ENCODE measurements at places on chromosomes 4 and X. TPM values are rescaled to one million over a fixed set of nuclear protein-coding genes. Genes with fewer than 3 reads are reported as not detected.

The ODAM gene
- not detected for total RNA-seq

The UTP3 gene
- total RNA-seq = 43.2 TPM

The PF4V1 gene
- not detected for total RNA-seq

The ENPP6 gene
- not detected for total RNA-seq

The FOXR2 gene
- not detected for total RNA-seq

The HERC5 gene
- 18.6 TPM for total RNA-seq

The ZC4H2 gene
- total RNA-seq = 8.2 TPM

The PAGE4 gene
- total RNA-seq = not detected

GRCh38 chrX:9955506-9955905 lies 11.7 kb upstream of the CLDN34 start:
- DNase-seq = no peak

GRCh38 chr4:88054901-88055300 lies 47.5 kb downstream of the PKD2 start:
- no peak for DNase-seq

DNA sequence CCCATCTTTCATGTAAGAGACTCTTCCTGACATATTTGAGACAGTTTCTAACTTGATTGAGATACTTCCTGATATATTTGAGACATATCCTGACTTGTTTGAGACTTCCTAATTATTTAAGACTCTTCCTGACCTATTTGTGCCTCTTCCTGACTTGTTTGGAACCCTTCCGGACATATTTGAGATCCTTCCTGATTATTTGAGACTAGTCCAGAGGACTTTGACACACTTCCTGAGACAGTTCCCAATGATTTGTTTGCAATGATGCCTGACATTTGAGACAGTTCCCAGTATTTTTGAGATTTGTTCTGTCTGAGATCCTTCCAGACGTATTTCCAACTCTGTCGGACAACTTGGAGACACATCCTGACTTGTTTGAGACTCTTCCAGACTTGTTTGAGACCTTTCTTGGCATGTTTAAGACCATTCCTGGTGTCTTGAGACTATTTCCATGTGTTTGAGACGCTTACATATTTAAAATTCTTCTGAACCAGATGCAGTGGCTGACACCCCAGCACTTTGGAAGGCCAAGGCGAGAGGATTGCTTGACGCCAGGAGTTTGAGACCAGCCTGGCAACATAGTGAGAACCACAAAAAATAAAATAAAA lies 118.9 kb upstream of the USP9X start:
- DNase-seq = no peak

DNA sequence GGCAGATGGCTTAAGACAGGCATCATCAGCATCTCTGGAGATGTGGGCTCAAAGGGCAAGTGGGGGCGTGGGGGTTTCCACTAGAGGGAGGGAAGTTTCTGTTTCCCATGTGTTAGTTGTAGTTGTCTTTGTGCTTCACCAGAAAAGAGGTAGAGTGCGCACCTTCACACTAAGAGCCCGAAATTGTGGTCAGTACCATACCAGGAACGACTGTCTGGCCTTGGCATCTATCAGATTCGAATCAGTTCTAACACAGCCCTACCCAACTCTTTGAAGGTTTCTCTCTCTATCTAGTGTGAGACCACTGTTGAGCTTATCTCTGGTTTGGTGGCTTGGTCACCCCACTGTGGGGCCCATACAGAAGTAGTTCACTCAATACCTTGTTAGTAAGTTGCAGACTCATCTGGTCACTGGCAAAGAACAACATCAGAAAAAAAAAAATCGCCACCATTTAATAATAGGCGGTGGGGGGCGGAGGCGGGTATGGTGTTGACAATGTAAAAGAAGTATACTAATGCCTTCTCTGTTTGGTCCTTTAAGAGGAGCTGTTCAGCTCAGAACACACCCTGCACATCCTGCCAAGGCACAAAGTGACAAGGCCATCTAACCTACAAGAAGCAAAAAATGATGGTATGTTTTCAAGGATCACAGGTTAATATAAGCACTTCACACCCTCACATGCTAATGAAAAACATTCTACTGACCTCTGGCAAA lies 71.1 kb downstream of the NYX start:
- no peak for DNase-seq

- no peak for DNase-seq
Measured at GRCh38 chr4:130071746-130072145, 975.8 kb downstream of the C4orf33 start.

DNA sequence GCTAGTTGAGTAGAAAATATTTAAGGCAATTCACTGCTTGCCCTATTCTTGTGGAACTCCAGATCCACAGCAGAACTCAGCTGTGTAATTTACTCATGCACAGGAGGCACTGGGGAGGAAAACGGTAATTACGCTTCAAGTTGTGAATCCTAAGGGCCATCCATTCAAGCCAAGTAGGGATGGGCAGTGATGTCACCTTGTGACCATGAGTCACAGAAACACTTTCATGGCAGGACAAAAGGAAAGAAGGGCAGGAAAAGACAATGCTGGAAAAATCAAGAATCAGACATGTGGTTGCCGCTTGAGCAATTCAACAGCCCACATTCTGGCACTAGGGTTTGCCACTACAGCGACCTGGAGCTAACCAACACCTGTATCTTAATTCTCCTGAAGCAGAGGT lies 1.4 kb downstream of the PAQR3 start:
- DNase-seq = no peak

- DNase-seq = no peak
Measured at GRCh38 chrX:115192244-115192700, 3.1 kb downstream of the RBMXL3 start.

GRCh38 chrX:66635360-66635759 lies 3.5 kb downstream of the EDA2R start:
- DNase-seq = no peak

- no peak for DNase-seq
Measured at GRCh38 chr4:102399021-102399420, 53.7 kb upstream of the SLC39A8 start.

DNA sequence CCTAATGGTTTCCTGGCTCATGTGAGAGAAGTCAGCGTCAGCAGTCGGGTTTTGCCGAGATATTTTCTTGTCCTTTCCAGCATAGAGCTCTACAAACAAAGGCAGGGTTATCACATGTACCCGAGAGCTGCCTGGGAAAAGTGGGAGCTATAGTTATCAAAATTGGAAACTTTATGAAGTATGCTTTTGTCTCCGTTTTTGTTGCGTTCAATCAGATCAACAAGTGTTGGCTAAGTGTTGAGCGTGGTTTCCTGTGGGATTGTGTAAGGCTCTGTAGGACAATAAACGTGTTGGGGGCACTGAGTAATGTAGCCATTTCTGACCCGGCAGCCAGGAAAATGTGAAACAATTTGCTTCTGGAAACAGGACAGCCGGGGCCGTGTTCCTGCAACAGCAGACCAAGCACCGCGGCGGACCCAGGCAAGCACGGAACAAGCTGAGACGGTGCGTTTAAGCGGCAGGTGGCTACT lies at the start of gene BMX:
TSS of gene BMX (plus strand) at position 311 of the 470 bp plus-strand sequence. CDS start 7,547 bp downstream, outside the sequence.
- no peak for DNase-seq

- DNase-seq = no peak
Measured at GRCh38 chr4:17494258-17495190, 17.4 kb downstream of the QDPR start.

- peak; percentile 20 for DNase-seq
Measured at GRCh38 chrX:99384594-99385374, 1025.3 kb downstream of the PCDH19 start.

Data from CD4-positive, alpha-beta memory T cell (primary cell).